ENCODE measurements at places on chromosomes 3 and 15.

GRCh38 chr15:69451951-69452691 lies 497 bp upstream of the RPLP1 start:
- no peak for DNase-seq

DNA sequence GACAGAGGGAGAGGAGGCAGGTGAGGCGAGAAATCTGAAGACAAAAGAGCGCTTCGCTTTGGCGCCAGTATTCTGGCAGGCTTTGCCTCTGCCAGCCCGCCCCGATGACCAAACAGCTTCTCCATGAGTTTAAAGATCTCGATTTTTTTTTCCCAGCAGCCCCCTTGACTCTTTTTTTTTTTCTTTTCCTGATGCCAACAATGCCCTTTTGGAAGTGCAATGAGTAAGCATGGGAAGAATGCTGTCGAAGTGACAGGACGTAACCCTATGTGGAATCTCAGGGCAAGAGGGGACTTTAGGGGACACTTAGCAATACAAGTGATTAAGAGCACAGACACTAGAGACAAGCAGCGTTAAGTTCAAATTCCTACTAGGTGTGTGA lies 211.7 kb downstream of the FGF12 start:
- DNase-seq: no peak

DNA sequence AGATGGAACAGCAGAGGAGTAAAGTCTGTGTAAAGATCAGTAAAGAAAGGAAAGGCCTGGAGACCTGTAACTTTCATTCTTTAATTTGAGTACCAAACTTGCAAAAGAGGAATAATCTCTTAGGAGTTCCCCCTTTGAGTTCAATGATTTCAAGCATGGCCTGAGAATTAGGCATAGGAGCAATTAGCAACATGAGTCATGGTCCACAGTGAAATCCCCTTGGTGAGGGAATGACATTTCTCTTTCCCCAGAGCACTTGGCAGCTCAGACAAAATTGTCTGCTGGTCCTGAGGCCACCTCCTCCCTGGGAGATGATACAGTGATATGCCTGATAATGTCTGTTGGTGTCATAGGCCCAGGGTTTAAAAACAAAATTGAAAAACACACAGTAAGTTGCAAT lies 81.4 kb upstream of the CRBN start:
- no peak for DNase-seq

DNA sequence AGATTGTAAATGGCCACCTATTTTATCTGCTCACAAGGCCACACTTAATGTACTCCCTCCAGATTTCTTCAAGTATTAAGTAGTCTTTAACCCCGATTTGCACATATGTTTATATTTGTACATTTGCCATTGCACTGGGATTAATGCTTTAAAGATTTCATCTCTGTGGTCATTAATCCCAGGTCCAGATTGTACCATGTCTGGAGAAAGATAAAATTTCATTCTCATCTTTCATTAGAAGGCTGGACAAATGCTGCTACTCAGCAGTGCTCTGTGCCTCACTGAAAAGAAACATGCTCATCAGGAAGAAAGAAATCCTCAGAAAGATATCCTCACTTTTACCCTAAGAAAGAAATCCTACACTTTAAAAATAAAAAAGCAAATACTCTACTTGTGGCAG lies 62.5 kb upstream of the LRRC3B start:
- DNase-seq: no peak

GRCh38 chr3:66265649-66266048 lies 44.8 kb downstream of the SLC25A26 start:
- DNase-seq: no peak

GRCh38 chr3:127084401-127084990 lies 101.6 kb downstream of the PLXNA1 start:
- no peak for DNase-seq

DNA sequence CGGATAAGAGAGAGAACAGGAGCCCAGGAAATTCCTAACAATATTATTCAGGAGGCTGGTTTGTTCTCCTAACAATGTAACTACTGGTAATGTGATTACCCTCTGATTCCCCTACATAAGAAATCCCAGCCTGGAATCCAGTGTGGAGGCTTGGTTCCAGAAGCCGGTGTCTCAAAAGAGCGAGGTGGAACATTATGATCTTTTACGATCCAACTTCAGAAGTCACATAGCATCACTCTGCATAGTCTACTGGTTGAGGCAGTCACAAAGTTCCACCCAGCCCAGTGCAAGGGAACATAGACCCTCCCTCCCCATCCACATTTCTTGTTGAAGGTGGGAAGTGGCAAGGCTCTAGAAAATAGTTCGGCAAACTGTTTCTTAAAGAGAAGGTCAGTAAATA lies 81.6 kb upstream of the GALNT15 start:
- DNase-seq: no peak

DNA sequence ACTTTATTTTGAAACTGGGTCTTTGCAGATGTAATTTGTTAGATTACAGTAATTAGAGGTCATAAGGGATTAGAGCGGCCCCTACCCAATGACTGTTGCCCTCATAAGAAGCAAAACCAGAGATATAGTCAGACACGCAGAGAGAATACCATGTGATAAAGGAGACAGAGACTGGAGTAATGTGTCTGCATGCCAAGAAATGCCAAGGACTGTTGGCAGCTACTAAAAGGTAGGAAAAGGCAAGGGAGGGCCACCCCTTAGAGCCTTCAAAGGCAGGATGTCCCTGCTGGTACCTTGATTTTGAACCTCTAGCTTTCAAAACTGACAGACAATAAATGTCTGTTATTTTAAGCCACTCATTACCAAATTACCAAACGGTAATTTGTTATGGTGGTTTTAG lies 548.2 kb downstream of the FHIT start:
- DNase-seq: no peak

DNA sequence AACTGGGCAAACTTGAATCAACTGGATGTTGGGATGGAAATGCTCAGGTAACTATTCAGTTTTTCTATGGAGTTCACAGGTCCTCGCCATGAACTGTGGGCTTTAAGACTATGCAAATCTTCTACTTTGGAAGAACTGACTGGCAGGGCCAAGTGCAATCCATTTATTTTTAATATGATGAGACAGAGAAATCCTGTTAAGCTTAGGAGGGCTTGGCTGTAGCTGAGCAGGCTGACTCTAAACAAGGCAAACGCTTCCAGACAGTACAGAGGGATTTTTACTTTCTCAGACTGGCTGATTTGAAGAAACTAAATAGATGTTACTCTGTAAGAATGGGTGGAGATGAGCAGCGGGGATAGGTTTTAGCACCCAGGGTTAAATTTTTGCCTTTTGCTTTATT lies 194.2 kb upstream of the ICE2 start:
- DNase-seq: no peak

- DNase-seq: no peak
These were observed 10.7 kb downstream of the SLC6A20 start for GRCh38 chr3:45785605-45786150.

DNA sequence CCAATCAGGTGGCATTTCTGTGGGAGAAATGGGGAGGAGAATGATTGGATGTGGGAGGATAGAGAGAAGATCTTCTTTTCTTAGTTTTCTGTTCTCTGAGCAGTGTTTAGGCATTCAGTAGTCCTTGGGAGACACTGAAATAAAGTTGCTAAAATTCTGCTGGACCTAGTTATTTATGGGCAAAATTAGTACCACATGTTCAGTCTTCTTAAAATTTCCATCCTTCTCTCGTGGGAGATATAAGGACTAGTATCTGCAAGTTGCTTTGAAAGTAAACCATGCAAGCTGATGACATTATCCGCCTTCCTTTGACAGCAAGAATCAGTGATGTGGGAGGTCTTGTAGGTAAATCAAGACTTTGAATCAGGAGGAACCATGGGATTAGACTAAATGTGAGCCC lies 19.9 kb upstream of the CHST2 start:
- DNase-seq: no peak

- DNase-seq: no peak
These were observed 22.7 kb downstream of the ABHD6 start for GRCh38 chr3:58260261-58260731.

DNA sequence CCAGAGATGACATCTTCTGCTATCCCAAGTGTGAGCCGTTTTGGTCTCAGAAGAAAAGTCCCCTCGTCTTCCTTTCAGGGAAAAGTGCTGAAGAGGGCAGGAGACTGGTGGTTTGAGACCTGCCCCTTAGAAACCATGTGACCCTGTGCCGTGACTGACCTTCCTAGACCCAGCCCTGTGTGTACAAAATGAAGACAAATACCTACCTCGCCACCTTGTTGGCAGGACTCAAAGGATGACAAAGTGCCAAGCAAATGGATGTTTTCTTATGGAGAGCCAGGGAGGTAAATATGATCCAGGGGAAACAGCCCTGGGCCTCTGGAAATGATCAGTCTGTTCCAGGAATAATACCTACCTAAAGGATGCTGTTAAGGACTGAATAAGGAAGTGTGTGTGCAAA lies 41.3 kb downstream of the FAM174B start:
- DNase-seq: no peak

DNA sequence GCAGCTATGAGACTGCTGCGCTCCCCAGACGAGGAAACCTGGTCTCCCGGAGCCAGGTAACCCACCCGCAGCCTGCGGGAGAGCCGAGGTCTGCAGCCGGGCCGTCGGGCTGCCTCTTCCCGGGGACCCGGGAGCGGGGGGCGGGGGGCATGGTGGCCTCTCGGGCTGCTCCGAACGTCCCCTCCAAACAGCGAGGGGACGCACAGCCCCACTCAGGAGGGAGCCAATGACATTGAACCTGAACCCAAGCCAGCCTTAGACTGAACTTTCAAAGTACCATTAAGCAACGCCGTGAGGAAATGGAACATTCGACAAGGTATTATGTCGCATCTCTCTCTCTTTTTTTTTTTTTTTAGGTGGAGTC lies 29.8 kb upstream of the ALDH1A3 start:
- no peak for DNase-seq

GRCh38 chr15:42712584-42712983 lies 24.3 kb downstream of the CDAN1 start:
- DNase-seq: no peak

DNA sequence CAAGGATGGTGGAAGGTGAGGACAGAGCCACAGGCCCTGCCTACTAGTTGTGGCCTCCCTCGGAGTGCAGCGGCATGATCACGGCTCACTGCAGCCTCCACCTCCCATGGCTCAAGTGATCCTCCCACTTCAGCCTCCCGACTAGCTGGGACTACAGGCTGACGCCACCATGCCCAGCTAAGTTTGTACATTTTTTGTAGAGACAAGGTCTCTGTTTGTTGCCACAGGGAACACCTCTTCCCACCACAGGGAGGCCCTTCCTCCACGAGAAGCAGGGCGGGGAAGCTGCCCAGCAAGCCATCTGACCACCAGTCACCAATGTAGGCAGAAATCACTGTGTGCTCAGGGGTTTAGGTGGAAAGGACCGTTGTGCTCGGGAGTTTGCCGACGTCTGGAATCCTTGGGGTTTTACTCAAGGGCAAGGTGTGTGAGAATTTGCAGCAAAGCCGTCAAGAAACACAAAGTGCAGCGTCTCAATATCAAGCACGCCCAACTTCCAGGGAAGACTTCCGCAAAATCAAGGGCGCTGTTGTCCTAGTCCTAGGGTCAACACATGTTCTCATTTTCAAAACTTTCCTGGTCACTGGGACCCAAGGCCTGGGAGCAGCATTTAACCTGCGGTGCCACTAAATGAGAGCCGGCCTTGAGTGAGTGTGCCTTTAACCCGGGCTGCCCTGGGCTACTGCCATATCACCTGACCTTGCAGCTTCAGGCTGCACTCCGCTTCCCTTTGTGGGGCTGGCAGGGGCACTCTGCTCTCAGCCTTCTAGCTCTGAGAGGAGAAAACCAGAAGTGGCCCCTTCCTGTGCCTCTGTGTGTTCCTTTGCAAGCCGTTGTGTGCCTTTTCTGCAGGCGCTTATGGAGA lies 65.7 kb downstream of the SLC12A8 start:
- no peak for DNase-seq

- DNase-seq: no peak
These were observed 18.1 kb upstream of the ATP13A5 start for GRCh38 chr3:193396451-193397244.

DNA sequence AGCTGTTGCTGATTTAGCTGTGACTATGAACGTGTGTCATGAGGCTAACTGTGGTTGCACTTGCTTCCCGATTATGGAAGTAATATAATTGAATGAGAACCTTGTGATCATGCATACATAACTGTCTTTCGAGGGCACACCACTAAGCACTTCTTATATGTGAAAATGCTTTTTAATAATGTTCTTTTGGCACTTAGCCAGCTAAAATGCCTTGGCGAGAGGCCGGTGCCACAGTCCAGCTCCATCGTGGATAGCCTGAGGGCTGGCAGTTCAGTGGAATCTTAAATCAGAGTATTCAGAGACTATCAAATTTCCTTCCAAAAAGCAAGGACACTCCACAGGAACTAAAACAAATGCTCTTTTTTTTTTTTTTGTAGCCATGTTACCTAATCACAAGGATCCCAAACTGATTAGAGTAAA lies 161.6 kb upstream of the FRMD4B start:
- no peak for DNase-seq

DNA sequence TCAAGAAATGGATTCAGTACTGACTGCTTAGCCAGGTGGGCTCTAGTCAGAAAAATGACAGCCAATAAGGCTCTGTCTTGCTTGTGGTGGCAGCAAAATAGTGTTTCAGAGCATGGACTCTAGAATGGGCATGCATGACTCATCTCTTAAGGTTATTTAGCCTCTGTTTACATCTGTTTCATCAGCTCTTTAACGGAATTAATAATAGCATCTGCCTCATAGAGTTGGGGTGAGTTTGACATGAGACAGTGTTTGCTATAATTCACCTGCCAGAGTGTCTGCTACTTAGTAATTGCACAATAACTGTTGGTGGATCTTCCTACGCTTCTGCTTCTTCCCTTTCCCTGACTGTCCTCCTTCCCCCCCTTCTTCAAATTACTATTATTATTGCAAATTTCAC lies 350.4 kb upstream of the SEMA6D start:
- no peak for DNase-seq

DNA sequence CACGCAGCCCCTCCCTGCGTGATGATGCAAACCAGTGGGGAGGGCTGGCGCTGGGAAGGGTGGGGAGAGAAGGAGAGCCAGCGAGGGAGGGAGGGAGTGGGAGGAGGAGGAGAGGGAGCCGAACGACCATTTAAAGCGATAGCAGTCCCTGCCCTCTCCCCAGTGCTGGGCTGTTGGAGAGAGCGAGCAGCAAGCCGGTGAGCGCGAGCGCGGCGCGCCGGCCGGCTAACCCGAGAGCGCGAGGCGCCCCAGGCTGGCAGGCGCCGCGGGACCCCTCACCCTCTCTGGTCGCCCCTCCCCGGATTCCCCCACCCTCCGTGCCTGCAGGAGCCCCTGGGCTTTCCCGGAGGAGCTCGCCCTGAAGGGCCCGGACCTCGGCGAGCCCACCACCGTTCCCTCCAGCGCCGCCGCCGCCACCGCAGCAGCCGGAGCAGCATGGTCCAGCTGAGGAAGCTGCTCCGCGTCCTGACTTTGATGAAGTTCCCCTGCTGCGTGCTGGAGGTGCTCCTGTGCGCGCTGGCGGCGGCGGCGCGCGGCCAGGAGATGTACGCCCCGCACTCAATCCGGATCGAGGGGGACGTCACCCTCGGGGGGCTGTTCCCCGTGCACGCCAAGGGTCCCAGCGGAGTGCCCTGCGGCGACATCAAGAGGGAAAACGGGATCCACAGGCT lies at the start of gene GRM7:
TSS of gene GRM7 (plus strand) at position 162 of the 671 bp plus-strand sequence.
- no peak for DNase-seq

- no peak for DNase-seq
These were observed 26.6 kb downstream of the CA12 start for GRCh38 chr15:63354821-63355650.

All from activated T-helper 1 cell treated with Interleukin-2 at 50 U/mL for 16 hours (primary cell).